Stimulated activated CD4-positive, alpha-beta T cell treated with anti-CD3 and anti-CD28 coated beads, TNF-alpha, amount 100 ng/mL, for 4 hours (primary cell): ENCODE measurements at places on chromosomes 11 and 22.

GRCh38 chr11:134328433-134328832 is 3.4 kb upstream of the GLB1L2 start:
- no peak for DNase-seq

DNA sequence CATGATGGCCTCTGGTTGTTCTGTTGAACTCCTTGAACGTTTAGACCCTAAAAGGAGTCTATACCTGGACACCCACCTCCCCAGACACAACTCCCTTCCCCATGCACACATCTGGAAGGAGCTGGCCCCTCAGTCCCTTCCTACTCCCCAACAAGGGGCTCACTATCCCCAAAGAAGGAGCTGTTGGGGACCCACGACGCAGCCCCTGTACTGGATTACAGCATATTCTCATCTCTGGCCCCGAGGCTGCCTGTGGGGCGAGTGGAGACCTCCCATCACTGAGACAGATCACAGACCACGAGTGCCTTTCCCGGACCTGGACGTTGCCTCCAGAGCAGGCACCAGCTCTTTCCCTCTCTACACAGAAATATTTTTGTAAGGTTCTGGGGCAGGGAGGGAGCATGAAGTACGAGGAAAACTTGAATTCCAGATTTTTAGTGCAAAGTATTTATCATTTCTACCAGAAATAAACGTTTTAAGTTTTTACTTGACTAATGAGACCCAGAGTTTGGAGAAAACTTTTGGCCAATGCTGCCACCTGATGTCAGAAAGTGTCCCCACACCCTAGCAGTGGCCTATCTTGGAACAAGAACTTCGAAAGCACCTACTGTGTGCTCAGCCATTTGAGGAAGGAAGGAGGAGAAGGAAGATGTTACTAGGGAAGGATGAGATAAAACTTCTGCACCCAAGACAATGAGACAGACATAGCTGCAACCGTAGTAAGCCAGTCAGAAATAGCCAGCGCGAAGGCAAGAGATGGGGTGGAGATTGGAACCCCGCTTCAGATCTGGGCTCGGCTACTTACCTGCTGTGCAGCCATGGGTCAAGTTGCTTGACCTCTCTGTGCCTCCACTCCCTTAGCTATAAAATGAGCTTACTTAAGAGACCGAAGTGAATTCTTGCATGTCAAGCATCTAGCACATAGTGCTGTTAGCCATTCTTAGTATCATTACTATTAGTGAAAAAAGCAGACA is 10.2 kb upstream of the POU2F3 start:
- DNase-seq, result no peak

GRCh38 chr11:111870886-111871692 is at the start of gene ALG9:
ALG9 (minus strand) TSS chr11:111871581; CDS start chr11:111871482, 99 bp downstream.
- peak; percentile 93 for DNase-seq

DNA sequence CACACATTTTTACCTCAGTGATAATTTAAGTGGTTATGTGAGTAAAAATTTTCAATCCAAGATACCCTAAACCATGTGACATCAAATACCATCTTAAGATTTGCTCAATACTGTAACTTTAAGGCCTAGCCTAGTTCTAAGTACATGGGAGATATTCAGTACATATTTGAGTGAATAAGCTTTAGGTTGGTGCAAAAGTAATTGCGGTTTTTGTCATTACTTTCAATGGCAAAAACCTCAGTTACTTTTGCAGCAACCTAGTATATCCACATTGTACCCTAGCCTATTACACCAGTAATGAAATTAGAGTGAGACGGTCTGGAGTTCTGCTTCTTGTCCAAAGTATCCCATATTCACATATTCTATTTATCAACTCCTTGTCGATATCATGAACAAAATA is 700.1 kb downstream of the LRRC4C start:
- DNase-seq, result no peak

GRCh38 chr11:118918686-118919280 is 6.9 kb downstream of the BCL9L start:
- DNase-seq, result no peak

DNA sequence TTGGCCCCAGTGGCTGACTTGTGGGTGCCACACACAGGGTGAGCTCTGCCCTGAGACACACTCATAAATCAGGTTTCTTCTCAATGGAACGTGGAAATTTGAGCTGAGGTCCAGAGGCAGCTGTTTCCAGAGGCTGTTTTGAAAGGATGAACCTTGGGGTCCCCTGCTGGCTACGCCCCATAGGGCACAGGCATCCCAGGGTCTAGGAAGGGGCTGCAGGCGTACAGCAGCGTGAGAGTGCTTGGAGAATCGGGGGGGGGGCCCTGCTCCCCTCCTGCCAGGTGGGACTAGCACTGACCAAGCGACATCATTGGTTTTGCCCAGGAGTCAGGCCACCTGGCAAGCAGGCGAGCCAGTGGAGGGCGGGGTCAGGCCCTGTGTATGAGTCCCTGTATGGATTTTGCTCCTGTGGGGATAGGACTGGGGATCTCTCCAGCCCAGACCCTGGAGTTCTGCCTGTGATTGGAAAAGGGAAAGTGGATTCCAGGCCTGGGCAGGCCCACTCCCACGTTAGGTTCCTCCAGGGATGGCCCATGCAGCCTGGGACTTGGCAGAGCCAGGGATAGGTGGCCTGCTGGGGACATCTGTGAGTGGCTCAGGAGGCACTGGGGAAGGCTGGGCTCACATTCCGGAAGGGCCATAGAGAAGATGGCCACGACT is 61.0 kb downstream of the FBXO7 start:
- DNase-seq, result no peak

- DNase-seq, result no peak
Observed at GRCh38 chr11:73401217-73401923, 25.2 kb downstream of the RELT start.

- no peak for DNase-seq
Observed at GRCh38 chr11:70397336-70397982, 870 bp upstream of the CTTN start.

GRCh38 chr11:73403541-73403940 is 27.3 kb downstream of the RELT start:
- DNase-seq, result no peak

DNA sequence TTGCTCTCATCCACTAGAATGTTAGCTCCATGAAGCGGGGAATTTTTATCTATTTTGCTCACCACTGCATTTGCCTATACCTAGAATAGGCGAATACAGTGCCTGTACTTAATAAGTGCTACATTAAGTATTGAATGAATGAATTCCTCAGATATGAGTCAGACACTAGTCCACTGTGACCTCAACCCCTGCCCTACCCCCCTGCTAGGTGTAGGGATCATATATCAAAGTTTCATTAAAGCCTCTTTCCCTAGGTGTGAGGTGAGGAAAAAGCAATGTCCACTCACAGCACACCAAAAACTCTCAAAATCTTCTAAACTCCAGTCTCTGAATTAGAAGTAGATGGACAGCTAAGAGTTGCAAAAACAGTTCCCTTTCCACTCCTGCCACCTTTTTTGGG is 9.8 kb upstream of the PSMA1 start:
- DNase-seq, result no peak

DNA sequence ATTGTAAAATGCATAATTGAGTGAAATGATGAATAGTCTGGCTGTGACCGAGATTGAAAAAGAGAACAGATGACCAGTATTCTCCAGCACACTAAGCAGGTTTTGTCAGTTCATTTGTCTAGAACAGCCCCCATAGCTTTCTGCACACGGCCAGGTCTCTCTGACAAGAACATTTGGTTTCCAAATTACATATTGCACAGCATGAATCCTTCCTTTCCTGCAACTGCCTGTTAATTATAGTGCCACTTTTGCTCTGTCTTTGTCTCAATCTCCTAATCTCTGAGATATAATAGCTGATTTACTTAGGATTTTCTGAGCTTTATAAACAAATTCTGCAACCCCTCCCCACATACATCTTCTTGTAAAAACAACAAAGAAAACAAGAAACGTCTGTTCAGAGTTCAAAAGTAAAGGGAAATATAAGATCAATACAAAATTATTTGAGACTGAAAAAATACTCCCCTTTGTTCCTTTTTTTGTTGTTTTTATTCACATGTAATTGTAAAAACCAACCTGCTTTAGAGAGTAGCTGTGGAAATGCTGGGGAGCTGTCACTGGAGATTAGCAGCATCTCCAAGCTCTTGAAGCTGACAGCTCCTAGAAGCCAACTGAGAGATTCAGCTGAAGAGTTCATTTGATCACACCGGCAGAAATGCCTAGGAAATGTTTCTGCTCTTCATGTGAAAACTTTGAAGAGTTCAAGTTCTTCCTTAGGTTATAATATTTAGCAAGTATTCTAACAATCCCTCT is 998.1 kb downstream of the DLG2 start:
- DNase-seq, result no peak

DNA sequence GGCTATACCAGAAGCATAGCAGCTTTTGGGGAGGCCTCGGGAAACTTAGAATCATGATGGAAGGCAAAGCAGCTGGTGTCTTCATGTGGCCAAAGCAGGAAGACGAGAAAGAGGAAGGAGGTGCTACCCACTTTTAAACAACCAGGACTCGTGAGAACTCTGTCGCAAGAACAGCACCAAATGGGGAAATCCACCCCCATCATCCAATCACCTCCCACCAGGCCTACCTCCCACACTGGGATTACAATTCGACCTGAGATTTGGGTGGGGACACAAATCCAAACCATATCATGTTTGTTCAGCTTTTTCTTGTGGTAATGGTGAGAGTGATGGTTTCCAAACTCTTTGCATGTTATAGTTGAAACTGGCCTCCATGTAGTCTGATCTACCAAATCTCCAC is 32.5 kb upstream of the OR10D3 start:
- DNase-seq, result no peak

DNA sequence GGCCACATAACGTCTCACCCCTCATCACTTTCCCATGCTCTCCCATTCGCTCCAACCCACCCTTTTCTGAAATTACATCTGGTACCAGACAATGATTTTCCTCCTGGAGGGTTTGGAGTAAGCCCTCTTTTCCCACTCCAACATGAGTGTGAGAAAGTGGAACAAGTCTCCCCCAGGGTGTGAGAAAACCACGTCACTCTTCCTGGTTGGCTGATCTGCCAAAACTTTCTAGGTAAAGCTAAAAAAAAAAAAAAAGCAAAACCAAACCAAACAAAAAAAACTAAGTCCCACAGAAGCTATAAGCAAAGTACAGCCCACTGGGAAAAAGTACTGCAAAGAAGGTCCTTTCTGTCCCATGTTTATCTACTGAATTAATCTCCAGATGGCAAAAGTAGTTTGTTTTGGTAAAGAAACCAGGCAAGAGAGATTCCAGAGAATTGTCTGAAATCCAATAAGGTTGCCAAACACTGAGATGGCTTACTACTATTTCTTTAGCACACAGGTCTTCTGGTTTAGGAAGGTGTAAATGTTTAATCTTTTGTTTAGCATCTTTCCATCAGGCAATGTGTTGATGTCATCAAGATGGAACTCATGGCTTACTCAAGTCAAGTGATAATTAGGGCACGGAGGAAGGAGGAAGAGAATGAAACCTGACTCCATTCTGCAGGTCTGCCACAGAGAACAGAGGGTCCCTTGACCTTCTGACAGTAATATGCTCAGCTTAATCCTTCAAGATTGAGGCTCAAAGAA is 395.6 kb downstream of the LARGE1 start:
- no peak for DNase-seq
